ENCODE measurements at places on chromosomes 5 and 9.

GRCh38 chr5:180658774-180659564 lies 9.6 kb upstream of the FLT4 start:
- DNase-seq = no peak

GRCh38 chr9:37622462-37622861 lies 28.3 kb upstream of the FRMPD1 start:
- DNase-seq = no peak

DNA sequence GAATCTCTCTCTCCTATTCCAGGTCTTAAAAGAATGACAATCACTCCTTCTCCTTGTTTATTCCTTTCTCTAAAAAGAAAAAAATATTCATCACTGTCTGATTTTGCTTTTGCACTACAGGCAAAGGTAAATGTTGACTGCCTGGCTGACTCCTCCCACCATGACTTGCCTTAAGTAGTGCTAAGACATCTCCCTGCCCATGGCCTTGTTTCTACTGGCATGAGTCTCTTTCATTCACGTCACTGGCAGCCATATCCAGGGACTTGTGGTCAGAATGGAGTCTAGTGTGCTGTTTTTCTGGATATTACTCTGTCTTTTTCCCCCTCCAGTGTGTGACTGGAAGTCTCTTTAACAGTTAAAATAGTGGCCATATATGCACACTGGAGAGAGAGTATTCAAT lies 522.9 kb upstream of the DAB2 start:
- peak; percentile 11 for DNase-seq

GRCh38 chr9:116414374-116414773 lies 260.8 kb downstream of the PAPPA start:
- no peak for DNase-seq

GRCh38 chr5:87671146-87671545 lies 258.4 kb upstream of the CCNH start:
- DNase-seq = no peak

GRCh38 chr5:168675883-168676408 lies 96.8 kb upstream of the PANK3 start:
- DNase-seq = no peak

- DNase-seq = no peak
Measured at GRCh38 chr5:174097486-174098185, 52.1 kb downstream of the NSG2 start.

DNA sequence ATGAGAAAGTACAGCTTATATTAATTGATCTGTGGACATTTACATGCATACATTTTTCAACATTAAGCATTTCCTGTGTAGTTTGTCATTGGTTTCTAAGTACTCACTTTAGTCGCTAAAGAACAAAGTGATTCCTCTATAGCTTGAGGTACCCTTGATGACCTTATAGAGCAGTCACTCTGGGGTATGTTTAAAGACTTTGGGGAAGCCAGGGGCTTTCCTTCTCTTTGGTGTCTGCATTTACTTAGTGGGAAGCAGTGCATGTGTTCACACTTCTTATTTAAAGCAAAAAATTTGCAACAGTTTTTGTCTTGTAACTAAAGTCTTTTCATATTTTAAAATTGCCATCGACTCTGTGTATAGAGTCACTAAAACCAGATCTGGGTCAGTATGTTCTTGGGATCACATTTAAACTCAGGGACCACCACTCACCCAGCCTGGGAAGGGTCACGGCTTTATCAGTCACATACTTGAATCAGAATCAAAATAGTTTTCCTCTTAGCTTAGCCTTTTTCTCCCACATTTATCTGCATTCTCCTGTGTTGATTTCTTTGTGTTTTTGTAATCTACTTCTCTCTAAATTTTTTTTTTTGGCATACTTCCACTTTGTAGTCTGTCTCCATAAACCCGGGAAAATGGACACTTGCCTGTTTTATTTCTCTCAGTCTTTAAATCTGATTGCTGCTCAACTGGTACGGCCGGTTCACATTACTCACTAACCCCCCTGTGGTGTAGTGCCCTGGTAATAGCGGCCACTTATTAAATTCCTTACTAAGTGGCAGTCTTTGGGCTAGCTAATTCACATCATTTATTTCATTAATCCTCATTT lies 143.9 kb upstream of the FBN2 start:
- no peak for DNase-seq

GRCh38 chr5:179955630-179956029 lies 47.9 kb upstream of the TBC1D9B start:
- no peak for DNase-seq

- DNase-seq = no peak
Measured at GRCh38 chr5:153211076-153211475, 279.4 kb upstream of the GRIA1 start.

DNA sequence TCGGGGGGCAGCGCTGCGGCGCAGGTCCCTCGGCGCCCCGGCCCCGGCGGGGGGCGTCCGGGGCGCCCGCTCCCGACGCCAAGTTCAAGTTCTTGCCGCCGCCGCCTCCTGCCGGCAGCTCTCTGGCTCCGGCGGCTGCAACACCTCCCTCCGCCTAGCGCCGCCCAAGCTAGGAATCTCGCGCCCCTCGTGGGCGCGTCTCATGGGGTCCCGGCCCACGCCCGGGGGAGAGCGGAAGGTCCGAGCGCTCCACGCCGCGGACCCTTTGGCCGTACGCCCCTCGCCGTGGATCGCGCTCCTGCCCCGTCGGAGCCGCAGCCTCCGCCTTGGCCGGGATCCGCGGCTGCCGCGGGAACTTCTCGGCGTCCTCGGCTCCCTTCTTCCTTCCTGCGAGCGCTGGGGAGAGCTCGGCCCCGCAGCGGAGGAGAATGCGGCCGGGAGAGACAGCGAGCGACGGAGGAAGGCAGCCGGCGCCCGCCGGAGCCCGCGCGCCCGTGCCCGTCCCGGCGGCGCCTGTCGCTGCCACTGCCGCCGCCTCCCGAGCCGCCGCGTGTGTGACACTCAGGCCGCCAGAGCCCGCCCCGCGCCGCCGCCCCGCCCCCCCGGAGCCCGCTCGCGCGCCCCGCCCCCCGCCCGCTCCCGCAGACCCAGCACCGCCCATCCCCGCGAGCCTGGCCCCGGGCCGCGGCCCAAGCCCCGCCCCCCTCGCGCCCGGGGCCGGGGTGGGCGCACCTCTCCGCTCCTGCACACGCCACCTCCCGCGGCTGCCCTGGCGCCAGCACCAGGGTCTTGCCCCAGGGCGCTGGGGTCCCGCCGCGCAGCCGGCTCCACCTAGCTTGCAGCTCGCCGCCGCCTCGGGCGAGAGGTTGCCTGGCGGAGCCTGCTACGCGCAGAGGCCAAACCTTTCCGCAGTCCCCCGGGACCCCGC lies at the start of gene SHB:
SHB (minus strand) TSS at position 527 of the 928 bp plus-strand sequence. CDS start 582 bp downstream, outside the sequence.
- peak; percentile 54 for DNase-seq

DNA sequence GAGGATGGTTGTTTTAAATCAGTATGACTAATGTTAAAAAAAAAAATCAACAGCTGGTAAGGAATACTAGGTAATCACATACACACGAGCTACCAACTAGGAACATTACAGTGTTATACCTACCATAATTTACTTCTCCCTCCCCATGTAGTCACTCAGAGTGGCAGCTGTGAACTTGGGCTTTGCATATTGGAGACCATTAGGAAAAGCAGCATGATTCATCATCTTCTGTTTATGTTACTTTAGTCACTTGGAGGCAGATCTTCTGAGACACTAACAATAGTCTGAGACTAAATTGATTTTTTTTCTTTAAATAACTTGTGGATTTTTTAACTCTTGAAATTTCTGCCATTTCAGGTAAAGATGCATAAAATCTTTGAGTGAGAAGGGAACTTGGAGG lies 141.5 kb upstream of the NR4A3 start:
- DNase-seq = peak; percentile 39

DNA sequence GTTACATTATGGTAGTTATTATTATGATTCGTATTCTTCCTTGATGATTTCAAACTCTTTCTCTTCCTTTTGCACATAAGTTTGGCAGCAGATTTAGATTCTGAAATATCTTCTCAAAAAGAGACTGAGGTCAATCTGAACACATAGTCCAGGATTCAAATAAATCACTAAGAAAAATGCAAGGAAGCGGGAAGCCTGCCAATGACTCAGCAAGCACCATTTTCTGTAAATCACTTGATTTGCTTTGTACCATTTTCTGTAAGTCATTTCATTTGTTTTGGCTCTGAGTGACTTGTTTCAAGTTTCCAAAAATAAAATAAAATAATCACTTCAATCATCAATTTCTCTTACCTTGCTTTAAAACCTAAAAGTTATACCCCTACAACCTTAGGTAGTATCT lies 24.6 kb upstream of the GLIS3 start:
- DNase-seq = no peak

DNA sequence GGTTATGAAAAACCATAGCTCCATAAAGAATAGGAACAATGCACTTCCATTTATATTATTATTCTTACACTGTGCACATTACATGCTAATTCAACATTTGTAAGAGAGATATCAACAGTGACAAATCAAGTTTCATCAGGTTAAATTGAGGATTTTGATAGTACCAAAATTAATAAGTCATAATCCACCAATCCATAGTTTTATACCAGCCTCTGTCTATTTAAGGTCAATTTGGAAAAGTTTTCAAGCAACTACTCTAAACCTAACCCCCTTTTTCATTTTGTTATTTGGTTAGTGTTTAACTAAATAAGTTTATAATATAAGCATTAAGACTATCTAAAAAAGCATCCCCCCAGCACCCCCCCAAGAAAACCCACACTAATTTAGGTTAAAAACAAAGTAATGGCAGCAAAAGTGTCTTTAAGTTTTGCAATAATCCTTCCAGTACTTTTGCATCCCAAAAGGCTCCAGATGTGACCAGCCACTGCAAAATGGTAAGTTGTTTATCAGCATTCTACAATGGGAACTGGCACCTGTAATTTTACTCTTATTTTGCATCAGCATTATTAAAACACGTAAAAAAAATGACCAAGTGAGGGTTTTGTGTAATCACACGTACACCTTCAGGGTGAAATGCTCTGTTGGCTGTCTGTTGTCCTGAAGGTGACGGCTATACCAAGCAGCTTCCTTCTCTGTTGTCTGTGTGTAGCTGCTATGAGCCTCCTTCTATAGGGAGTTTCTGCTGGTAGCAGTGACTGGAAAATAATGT lies 36.8 kb upstream of the SSBP2 start:
- DNase-seq = no peak

DNA sequence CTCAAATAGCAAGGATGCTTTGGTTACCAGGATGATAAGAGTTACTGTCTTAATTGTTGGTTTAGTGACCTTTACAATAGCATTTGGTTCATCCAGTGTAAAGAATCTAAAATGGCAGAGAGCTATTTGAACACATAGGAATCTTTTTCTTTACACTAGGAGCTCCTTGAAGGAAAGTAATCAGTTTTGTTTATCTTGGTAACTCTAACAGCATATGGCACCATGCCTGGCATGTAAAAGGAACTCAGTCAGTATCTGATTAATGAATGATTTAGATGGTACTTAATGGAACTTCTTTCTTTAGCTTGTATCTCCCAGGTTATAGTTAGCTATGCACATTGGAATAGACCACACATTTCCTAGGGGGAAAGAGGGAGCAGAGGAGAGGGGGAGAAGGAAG lies 9.9 kb downstream of the PSMD5 start:
- no peak for DNase-seq

- DNase-seq = no peak
Measured at GRCh38 chr5:180049185-180049548, 22.4 kb downstream of the RNF130 start.

GRCh38 chr5:37619353-37619752 lies 220.5 kb downstream of the GDNF start:
- DNase-seq = no peak

DNA sequence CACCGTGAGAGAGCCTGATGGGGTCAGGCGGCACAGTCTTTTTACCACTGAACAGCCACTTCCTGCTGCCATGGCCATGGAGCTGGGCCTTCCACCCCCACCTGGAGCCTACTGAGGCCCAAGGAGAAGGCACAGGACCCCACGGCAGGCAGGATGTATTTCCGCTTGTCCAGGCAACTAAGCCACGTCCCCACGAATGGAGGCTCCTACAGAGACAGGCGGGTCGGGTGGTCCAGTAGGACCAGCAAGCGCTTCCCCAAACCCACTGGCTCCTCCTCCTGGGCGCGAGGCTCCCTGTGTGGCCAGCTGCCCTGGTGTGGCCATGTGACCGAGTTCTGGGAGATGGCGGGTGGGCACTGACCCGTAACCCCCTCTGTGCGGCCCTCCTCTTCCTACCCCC lies 66.5 kb downstream of the SECISBP2 start:
- no peak for DNase-seq

DNA sequence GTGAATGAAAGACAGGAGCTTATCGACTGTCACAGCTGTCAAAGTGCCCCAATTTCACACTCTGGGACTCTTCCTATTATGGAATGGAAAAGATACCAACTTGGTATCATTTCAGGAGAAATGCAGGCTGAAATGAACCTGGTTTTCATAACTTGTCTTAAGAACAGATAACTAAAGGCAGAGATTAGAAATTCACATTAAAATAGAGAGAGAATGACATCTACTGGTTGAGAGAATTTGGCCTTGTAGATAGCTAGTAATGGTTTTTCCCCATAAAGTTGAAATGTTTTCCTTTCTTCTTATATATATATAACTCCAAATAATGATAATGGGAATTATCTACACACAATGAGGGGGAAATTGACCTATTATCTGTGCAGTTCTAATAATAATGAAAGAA lies 600.2 kb upstream of the CCNG1 start:
- no peak for DNase-seq

DNA sequence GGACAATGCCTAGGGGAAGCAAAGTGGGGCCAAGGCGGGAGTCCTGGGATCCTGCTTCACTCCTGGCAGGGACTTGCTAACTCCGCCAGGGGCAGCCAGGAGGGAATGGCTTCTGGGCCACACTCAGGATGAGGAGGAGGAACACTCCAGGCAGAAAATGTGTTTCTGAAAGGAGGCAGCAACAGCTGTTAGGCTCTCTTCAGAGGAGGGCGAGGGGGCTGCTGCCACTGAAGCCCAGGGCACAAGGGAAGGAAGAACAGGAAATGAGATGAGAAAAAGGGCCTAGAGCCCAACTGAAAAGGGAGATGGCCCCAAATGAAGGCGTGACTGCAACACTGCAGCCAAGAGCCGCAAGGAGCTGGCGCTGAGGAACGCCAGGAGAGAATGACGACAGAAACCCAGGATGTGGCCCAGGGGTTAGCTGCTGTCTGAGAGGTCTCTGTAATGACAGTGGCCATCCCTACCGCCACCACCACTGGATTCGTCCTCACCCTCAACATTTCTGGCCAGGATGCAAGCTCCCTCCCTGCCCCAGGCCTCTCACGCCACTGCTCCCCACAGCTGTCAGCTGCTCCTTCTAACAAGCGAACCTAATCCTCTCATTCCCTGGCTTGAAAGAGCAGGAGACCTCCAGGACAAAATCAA lies 15.8 kb downstream of the PSMB7 start:
- no peak for DNase-seq
